ENCODE measurements at places on chromosomes 1 and 21.

DNA sequence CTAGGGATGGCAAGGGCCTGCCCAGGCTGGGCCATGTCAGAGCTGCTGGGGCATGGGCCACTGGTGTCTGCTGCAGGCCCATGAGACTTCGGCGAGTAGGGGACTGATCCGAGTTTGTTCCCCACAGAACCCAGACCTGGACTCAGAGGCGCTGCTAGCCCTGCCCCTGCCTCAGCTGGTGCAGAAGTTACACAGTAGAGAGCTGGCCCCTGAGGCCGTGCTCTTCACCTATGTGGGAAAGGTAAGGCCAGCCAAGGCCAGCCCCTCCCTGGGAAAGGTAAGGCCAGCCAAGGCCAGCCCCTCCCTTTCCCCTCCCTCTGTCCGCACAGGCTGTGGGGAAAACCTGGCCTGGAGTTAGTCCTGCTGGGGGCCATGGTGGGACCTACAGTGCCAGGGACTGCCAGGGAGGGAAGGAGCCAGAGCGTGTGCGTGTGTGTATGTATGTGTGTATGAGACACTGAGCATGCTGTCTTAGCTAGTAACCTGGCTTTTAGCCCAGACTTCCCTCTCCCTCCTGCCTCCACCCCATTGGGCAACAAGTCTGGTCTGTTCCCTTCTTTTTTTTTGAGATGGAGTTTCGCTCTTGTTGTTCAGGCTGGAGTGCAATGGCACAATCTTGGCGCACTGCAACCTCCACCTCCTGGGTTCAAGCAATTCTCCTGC is 8.0 kb downstream of the FAAH start:
- peak; percentile 97 for DNase-seq

- DNase-seq: no peak
Observed at GRCh38 chr1:40861224-40862003, 749 bp downstream of the CITED4 start.

GRCh38 chr1:32878637-32879041 is 7.7 kb upstream of the HPCA start:
- no peak for DNase-seq

DNA sequence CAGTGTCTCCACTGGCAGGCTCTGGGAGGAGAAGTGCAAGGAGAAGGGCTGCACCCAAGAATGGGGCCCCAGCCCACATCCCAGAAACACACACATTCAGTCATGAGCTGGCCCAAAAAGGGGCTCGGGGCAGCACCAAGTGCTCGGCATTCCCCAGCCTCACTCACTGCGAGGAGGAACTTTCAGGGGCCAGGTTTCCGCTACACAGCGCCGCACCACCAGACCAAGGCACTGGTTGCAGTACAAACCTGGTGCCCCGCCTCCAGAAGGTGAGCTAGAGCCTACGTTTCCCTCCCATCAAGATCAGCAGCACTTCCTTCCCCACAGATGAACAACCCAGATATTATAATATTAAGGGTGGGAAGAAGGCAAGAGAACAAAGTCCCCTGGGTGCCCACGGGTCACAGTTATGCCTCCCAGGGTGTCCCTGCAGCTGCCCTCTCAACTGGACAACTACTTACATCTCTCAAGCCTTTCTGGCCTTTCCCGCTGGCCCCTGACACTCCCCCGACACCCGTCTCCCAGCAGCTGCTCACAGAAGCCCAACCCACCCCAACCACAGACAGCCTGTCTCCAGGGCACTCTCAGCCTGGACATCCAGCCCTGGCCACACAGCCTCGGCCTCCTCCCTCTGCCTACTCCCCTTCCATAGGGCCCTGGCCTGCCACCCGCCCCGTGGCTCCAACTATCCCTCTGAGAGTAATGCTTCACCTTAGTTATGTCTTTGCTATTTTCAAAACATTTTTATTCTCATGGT is 3.8 kb downstream of the PBXIP1 start:
- no peak for DNase-seq

DNA sequence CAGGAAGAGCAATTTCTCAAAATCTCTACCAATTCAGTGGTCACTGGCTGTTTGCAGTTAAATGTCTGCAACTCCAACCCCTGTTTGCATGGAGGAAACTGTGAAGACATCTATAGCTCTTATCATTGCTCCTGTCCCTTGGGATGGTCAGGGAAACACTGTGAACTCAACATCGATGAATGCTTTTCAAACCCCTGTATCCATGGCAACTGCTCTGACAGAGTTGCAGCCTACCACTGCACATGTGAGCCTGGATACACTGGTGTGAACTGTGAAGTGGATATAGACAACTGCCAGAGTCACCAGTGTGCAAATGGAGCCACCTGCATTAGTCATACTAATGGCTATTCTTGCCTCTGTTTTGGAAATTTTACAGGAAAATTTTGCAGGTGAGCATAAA is 167.2 kb downstream of the CRB1 start:
- no peak for DNase-seq

DNA sequence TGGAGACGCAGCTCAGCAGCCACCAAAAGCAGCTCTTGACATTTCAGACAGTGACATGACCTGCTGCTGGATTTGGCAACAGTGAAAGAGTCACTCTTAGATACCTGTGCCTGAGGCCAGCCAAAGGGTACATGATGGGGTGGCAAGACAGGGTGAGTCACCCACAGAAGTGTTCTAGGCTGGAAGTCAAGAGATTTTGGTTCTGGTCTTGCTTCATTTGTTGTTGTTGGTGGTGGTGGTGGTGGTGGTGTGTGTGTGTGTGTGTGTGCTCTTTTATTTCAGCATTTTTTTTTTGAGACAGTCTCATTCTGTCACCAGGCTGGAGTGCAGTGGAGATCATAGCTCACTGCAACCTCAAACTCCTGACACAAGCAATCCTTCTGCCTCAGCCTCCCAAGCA is 25.8 kb downstream of the SHISAL2A start:
- DNase-seq: no peak

GRCh38 chr1:156445789-156446263 is 54.7 kb downstream of the MEF2D start:
- peak; percentile 93 for DNase-seq

DNA sequence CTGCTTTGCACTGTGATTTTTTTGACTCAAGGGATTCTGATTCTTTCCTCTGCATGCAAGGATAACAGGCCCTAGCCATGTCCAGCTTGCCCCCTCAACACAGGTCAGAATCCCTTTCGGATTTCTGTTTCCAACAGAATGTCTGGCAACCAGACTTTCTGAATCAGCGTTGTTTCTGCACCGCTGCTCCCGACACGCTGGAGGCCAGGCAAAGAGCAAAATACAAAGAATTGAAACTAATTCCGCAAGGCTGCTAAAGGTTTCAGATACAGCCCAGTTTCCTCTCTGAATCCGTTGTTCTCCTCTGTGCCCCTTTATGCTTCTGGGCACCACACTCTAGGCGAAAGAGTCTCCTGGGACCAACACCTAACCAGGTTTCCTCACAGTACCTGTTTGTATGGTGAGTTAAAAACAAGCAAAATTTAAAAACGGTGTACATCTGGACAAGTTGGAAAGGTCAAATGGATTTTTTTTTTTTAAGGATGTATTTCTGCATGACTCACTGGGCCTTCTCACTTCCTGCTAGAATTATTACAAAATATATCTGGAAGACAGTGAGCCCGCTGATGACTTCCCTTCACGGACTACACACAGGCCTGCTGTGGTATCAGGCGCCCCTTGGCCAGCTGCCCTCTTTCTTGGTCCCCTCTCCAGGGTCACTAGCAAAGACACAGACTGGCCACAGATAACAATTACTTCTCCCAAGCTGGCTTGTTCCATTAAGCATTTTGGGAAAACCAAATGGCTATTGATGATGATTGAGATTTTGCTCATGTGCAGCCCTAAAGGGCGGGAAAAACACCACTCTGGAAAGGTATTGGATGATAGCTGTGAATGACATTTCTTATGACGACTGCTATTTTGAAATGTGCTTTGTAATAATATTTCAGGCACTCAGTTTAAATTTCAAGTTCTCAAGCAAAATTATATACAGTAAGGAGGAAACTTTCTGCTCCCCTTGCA is 118.3 kb downstream of the TGFB2 start:
- no peak for DNase-seq

GRCh38 chr1:192775631-192776030 is 33.2 kb upstream of the RGS2 start:
- no peak for DNase-seq

- peak; percentile 81 for DNase-seq
Observed at GRCh38 chr21:15928196-15928595, 198.4 kb downstream of the USP25 start.

- DNase-seq: no peak
Observed at GRCh38 chr1:92708368-92708950, 76.4 kb downstream of the EVI5 start.

GRCh38 chr1:218255090-218255489 is 30.0 kb upstream of the RRP15 start:
- DNase-seq: no peak

DNA sequence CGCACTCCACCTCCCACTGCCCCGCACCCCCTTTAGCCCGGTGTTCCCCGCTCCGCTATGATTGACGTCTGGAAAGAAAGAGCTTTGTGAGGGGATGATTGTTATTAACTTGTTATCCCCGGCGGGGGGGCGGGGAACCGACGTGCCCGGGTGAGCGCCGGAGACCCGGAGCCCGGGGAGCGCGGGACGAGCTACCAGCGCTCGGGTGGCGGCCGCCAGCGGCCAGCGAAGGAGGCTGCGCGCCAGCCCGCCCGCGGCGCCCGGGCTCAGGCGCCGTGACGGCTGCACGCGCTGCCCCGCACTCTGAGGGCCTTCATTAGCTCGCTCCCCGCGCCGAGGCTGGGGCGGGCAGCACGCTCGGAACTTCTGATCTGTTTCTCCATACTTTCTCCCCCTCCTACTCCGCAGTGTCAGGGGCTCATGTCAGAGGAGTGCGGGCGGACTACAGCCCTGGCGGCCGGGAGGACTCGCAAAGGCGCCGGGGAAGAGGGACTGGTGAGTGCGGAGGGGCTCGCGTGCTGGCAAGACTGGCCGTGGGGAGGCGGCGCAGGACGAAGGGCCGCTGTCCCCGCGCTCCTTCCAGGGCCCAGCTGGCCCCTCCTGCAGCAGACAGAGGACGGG is 2.1 kb downstream of the LHX8 start:
- DNase-seq: no peak

DNA sequence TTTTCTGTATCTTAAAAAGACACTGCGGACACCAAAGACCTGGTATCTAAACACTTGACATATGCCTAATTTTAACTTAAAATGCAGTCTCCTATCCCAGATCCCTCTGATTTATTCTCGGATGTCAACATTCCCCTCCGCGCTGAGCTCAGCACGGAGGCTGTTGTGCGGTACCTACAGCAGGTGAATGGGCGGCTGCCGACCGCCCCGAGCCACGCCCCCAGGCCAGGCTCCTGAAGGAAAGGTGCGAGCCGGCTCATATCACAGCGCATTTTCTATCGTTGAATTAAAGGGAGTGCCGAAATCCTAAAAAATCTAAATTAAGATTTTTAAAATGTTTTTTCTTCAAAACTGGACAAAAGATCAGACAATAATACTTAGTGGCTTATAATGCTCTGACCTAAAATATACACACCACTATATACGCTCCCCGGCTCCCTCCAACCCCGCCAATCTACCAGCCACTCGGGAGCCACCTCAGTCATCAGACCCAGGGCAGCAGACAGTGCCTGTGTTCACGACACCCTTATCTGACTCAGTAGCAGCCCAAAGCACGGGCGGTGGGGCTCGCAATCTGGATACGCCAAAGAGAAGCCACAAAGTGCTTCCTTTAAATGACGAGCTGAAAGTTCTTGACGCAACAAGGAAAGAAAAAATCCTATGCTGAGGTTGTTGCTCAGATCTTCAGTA is 4.1 kb downstream of the WRAP73 start:
- no peak for DNase-seq

DNA sequence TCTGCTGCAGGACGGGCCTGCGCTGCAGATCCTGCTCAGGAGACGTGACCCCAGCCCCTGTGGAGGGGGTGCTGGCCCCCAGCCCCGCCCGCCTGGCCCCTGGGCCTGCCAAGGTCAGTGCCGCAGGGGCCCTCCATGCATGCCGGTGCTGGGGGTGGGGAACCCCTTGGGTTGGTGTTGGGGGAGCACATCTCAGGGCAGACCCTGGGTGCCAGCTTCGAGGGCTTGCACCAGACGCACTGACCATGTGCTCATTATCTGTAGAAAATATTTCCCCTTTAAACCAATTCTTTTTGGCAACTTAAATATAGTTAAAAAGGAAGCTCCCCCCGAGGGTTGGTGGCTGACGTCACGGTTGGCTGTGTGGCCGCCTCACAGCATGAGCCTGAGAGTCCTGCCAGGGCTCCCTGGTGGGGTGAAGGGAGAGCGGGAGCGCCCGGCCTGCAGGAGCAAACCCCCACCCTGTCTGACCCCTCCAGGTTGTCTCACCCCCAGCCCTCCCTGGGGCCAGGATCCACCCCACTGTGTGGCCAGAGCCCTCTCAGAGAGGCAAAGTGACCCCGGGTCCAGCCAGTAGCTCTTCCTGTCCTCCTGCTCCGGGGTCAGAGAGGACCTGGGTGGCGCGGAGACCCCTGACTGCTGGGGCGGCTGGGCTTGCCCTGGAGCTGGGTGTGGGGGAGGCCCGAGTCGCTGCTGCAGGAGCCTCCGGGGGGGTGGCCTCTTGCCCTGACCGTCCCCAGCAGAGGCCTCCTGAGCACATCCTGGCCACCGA is 5.3 kb upstream of the PFKL start:
- DNase-seq: no peak

GRCh38 chr21:22311741-22312462 is 1313.7 kb downstream of the NCAM2 start:
- DNase-seq: no peak

GRCh38 chr21:42027085-42027821 is 17.1 kb upstream of the ZBTB21 start:
- DNase-seq: no peak

GRCh38 chr1:243582326-243582725 is 267.7 kb downstream of the AKT3 start:
- DNase-seq: no peak

DNA sequence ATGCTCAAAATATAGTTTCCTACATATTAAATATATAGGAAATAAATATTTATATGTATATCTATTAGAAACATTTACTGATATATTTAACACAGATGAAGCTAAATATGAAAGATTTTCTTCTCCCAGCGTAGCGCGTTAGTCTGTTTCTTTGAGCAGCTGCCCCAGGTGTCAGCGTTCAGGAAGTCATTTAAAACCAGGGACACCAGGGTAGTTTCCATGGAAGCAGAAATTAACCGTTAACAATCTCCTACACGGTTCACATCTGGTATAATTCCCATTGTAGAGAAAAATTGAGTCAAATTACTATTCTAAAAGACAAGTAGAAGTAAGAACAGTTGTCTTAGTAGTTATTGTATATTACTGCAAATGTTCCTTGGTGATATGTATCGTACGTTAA is 1443.7 kb downstream of the MRPL39 start:
- no peak for DNase-seq

DNA sequence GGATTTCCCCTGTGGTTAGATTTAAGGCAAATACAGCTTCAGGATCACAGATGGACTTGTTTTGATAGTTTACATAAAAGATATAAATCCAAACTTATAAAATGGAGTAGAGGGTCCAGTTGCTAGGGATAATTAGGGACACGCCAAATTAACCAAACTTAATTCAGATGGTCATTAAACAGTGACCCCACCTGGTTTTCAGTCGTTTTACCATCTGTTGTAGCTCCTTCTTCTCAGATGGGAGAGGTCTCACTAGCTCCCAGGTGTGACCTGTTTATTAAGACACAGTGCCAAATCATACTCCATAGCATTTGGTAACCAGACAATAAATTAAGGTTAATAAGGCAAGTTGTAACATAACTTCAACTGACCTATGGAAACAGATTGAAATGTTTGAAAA is 8.1 kb upstream of the GADD45A start:
- no peak for DNase-seq

- DNase-seq: no peak
Observed at GRCh38 chr1:188423073-188423472, 1594.3 kb downstream of the PLA2G4A start.

GRCh38 chr1:160665330-160666078 is 18.7 kb upstream of the SLAMF1 start:
- DNase-seq: no peak
